Naive thymus-derived CD8-positive, alpha-beta T cell (primary cell): ENCODE measurements at places on chromosomes 7 and 10. TPM values are rescaled to one million over a fixed set of nuclear protein-coding genes. Genes with fewer than 3 reads are reported as not detected.

Gene ZPBP
- polyA plus RNA-seq, result not detected

Gene TUBAL3
- not detected for polyA plus RNA-seq

Gene SSC4D
- 0.85 TPM for polyA plus RNA-seq

Gene TLX1
- polyA plus RNA-seq, result not detected

Gene GOLGA7B
- 0.61 TPM for polyA plus RNA-seq

Gene ATE1
- 19.1 TPM for polyA plus RNA-seq

Gene EGR2
- polyA plus RNA-seq, result 0.10 TPM

Gene LAMB1
- 0.37 TPM for polyA plus RNA-seq

Gene RASA4
- polyA plus RNA-seq, result 32.6 TPM

Gene SFRP5
- 12.3 TPM for polyA plus RNA-seq

Gene TMEM270
- polyA plus RNA-seq, result not detected

Gene GTPBP10
- 39.5 TPM for polyA plus RNA-seq

Gene ITPRID1
- polyA plus RNA-seq, result not detected

Gene CLDN4
- polyA plus RNA-seq, result not detected

Gene CYP3A7
- polyA plus RNA-seq, result not detected

Gene RELN
- polyA plus RNA-seq, result not detected

Gene ACBD7
- not detected for polyA plus RNA-seq

Gene STK32C
- 5.5 TPM for polyA plus RNA-seq

Gene CCDC172
- not detected for polyA plus RNA-seq

Gene AKR1B15
- not detected for polyA plus RNA-seq

Gene ST8SIA6
- not detected for polyA plus RNA-seq

Gene NKX2-3
- not detected for polyA plus RNA-seq

Gene LFNG
- polyA plus RNA-seq, result 1.6 TPM

Gene HOXA9
- polyA plus RNA-seq, result not detected

Gene OIT3
- polyA plus RNA-seq, result not detected

Gene ANKRD1
- polyA plus RNA-seq, result not detected

Gene AGK
- 25.6 TPM for polyA plus RNA-seq

Gene RARRES2
- polyA plus RNA-seq, result not detected

Gene SPDYE5
- not detected for polyA plus RNA-seq

Gene TMEM178B
- 0.03 TPM for polyA plus RNA-seq

Gene SPDYE17
- not detected for polyA plus RNA-seq

Gene PIK3CG
- 18.3 TPM for polyA plus RNA-seq

Gene KNDC1
- polyA plus RNA-seq, result not detected

Gene OR9A2
- not detected for polyA plus RNA-seq
